ENCODE measurements at places on chromosomes 4 and X. TPM values are rescaled to one million over a fixed set of nuclear protein-coding genes. Genes with fewer than 3 reads are reported as not detected.

DNA sequence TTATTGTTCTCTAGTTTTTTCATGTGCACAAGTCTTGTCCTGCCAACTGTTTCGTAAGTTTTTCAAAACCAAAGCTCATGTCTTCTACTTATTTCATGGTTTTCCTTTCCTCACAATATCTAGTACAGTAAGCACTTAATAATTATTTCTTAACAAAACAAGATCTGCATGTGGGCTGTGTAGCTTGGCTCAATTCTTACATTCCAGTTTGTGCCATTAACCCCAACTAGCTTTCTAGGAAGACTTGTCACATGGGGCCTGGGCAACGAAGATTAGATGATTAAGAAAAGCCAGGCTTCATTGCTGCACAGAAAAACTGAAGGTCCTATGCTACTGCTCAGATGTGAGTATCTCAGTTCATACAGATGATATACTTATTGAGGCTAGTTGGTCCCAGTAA lies 155.3 kb upstream of the TEX13A start:
- DNase-seq, result no peak

GRCh38 chr4:1345903-1346780 lies 866 bp upstream of the UVSSA start:
- DNase-seq, result no peak

DNA sequence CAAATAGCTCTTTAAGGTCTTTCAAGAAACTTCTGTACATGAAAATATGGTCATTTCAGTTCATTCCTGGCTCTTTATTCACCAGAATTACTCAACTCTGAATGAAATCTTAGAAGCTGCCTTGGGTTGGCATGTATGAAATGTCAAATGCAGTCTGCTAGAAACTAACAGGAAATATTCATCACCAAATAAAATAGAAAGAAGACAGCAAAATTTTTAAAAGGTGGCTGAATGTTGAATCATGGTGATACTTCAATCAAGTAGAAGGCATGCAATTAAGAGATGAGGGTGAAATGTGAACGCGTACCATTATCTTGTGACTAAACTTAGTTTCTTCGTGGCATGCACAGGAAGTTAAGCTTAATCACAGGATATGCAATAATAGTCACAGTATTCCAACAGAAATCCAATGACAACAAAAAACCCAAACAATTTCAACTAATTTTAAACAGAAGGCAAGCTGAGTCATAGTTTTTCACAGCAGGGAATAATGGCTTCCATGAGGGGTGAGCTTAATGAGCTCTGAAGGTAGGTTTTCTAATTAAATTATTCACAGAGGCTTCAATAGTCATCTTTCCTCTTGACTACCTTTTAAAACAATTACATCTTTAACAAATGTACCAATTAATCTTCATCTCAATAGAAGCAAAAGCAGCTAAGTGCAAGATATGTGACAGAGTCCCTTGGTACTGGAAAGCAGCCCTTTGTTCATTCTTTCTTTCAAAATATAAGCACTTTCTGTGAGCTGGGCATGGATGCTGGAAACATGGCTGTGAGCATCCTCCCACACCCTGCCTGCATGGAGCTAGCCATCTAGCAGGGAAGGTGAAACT lies 44.5 kb downstream of the SCFD2 start:
- DNase-seq, result no peak

GRCh38 chr4:87258677-87259076 lies 38.3 kb upstream of the KLHL8 start:
- DNase-seq, result no peak

GRCh38 chr4:38387348-38387747 lies 276.7 kb upstream of the KLF3 start:
- DNase-seq, result no peak

- no peak for DNase-seq
Measured at GRCh38 chr4:147289181-147289580, 191.7 kb upstream of the EDNRA start.

The SH3BGRL gene
- total RNA-seq, result 23.8 TPM

The SLAIN2 gene
- 159 TPM for total RNA-seq

GRCh38 chrX:153687121-153688039 lies at the start of gene SLC6A8:
TSS of gene SLC6A8 (plus strand) at chrX:153687926. CDS start at chrX:153688575, 649 bp downstream.
- peak; percentile 83 for DNase-seq

- DNase-seq, result no peak
Measured at GRCh38 chrX:12234534-12235329, 96.5 kb downstream of the FRMPD4 start.

DNA sequence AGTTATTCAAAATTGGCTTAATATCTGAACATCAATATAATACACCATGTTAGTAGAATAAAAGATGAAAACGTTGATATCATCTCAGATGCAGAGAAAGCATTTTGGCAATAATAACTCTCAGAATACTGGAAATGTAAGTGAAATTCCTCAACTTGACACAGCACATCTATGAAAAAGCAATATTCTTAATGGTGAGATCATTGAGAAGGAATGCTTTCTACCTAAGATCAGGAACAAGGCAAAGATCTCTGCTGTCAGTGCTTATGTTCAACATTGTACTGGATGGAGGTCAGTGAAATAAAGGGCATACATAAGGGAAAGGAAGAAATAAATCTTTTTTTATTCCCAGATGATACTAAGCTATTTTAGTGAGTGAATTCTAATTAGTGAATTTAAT lies 40.6 kb downstream of the MRPL1 start:
- no peak for DNase-seq

DNA sequence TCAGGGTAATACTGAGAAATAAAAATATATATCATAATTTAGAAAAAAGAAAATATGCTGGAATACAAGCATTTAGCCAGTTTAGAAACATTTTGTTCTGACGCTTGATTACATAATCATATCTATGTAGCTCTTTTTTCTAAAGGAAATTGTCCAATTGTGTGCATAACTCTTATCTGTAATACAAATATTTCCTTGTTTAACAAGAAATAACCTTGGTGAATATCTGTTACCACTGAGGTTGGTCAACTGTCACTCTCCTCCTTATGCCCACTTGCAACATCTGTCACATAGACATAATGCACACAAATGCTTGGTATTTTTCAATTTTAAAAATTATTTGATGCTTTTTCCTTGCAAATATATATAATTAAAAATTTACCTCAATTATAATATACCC lies 609.7 kb downstream of the TLL1 start:
- DNase-seq, result no peak

DNA sequence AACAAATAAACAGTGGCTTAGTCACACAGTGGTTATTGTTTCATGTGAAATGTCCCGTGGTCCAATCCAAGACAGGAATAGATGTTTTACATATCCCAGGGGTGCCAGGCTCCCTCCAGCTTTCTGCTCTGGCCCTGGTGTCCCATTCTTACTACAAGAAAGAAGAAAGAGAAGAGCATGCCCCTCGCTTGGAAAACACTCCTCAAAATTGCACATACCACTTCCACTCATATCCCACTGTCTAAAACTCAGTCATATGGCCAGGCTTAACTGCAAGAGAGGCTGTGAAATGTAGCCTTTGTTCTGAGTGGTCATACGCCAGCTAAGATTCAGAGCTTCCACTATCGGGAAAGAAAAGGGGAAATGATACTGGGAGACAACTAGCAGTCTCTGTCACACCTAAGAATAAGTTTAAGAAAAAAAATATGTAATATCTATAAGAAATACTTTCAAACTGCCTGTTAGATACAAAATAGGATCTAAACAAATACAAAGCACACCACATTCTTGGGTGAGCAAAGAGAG lies 306.8 kb upstream of the FAM241A start:
- no peak for DNase-seq

GRCh38 chr4:70969076-70969475 lies 24.4 kb upstream of the DCK start:
- DNase-seq, result no peak

The TMEM31 gene
- total RNA-seq, result not detected

DNA sequence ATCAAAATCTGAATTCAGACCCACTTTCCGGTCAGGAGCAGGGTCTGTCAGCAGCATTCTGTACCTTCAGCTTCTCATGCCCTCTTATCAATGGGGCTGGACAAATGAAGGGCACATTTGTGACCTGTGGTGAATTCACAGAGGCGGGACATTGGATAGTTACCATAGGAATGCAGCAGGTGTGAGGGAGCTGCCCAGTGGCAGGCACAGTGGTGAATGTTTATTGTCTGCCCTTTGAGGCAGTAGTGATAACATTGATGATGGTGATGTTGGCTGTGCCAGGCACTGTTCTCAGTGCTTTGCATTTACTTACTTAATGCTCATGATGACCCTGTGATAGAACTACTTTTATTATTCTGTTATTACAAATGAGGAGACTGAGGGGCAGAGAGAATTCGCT lies 101.2 kb upstream of the KIT start:
- DNase-seq, result no peak

GRCh38 chrX:113470166-113470565 lies 629.5 kb upstream of the AMOT start:
- no peak for DNase-seq

GRCh38 chr4:189513421-189513820 lies 427.3 kb upstream of the FRG1 start:
- no peak for DNase-seq

Measured in cardiac septum (tissue), 1 donor.